ENCODE measurements at places on chromosomes 2 and 18. TPM values are rescaled to one million over a fixed set of nuclear protein-coding genes. Genes with fewer than 3 reads are reported as not detected.

GRCh38 chr2:241489733-241490680 is 18.4 kb downstream of the STK25 start:
- DNase-seq = no peak

GRCh38 chr2:231891514-231891905 is 34.7 kb downstream of the NPPC start:
- DNase-seq = no peak

- DNase-seq = no peak
These were observed 20.3 kb upstream of the PDE1A start for GRCh38 chr2:182447163-182447562.

GRCh38 chr2:24577481-24577880 is 86.4 kb downstream of the NCOA1 start:
- no peak for DNase-seq

DNA sequence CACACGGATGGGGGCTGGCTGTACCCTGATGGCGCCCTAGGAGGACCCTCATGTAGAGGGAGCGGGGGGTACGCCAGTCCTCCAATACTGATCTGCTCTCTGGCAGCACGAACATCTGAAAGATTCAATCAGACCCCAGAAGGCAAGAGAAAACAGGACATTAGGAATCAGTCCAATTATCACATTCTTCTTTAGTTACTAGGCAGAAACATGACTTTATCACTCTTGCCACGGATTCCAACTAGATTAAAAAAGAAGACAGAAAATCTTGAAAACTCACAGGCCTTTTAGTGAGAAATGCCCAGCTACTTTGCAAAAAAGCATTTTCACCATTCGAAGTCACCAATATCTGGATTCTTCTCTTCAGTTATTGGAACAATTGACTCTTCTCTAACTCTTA is 68.4 kb downstream of the ID2 start:
- no peak for DNase-seq

GRCh38 chr2:201909961-201910361 is 103.6 kb downstream of the CDK15 start:
- no peak for DNase-seq

- DNase-seq = no peak
These were observed 535.6 kb upstream of the FSIP2 start for GRCh38 chr2:185202945-185203528.

GRCh38 chr18:24488824-24489493 is 28.5 kb downstream of the HRH4 start:
- DNase-seq = no peak

The BUB1 gene
- 0.71 TPM for total RNA-seq

The HDAC4 gene
- 77.0 TPM for total RNA-seq

The DUSP19 gene
- total RNA-seq = 7.2 TPM

The PARD3B gene
- total RNA-seq = 53.9 TPM

The TMEM37 gene
- total RNA-seq = 1.1 TPM

All from sigmoid colon (tissue), 7 donors.